Progenitor cell of endocrine pancreas (in vitro differentiated cells): ENCODE measurements at places on chromosomes 5 and 9.

- no peak for DNase-seq
These were observed 65.5 kb downstream of the PLK2 start for GRCh38 chr5:58394339-58394738.

DNA sequence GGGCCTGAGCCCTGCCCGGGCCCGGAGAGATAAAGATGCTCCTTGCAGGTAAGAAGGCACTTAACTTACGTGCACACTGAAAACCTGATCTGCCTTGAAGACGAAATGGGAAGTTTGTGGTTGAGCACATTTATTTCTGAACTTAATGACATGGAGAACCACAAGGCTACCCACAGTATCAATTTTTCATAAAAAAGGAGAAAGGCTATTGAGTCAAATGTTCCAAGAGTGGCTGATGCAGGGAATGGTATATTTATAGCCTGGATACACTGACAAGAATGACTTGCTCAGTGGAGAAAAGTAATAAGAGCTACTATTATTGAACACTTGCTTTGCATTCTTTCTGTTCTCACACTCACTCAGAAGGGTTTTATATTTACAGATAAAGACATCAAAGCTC is 419.3 kb downstream of the ACTL7B start:
- DNase-seq: no peak

- DNase-seq: no peak
These were observed 1.3 kb upstream of the DMRT3 start for GRCh38 chr9:974996-975739.

DNA sequence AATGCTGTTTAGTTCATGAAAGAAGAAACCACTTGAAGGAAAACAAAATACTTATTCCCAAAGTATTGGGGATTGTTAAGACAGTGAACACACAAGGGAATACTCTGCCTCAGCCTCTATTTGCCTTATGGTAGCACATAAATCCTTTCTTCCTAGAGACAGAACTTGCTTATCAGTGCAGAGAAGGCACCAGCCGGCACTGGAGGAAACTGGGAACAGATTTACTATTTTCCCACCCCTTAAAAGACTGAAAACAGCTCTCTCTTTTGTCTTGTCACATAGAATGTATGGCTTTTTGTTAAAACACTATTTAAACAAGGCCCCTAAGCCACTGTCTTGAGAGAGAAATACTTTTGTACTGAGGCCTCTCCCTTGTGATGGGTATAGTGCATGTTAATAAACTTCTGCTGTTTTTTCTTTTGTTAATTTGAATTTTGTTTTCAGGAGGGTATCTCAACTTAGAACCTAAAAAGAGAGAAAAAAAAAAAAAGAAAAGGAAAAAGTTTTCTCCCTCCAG is 40.7 kb upstream of the EDIL3 start:
- DNase-seq: no peak

DNA sequence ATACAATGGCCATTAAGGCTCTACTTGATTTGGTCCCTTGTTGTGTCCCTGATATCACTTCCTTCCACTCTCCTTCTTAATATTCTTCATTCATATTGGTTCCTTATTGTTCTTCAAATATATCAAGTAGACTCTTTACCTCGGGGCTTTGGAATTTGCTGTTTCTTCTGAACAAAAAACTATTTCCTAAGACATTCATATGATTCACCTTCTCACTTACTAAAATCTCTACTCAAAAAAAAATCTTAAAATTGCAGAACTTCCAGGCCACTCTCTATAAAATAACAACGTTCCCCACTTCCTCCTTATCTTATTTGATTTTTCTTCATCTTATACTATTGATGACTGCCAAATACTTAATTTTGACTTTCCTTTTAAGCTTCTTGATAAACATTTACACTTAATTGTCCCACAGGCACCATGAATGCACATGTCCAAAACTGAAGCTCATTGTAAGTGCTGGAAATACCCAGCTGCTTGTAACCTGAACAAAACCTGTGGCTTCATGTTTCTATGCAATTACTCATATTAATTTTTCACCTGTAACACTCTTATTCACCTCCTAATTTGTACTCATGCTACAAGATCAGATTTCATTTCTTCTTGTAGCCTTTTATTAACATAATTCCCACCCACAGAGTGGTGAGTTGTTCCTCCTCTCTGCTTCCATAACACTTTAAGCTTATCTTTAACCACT is 58.4 kb upstream of the NUDT12 start:
- DNase-seq: no peak

GRCh38 chr9:122213589-122214413 is 15.0 kb downstream of the LHX6 start:
- DNase-seq: peak; percentile 73

DNA sequence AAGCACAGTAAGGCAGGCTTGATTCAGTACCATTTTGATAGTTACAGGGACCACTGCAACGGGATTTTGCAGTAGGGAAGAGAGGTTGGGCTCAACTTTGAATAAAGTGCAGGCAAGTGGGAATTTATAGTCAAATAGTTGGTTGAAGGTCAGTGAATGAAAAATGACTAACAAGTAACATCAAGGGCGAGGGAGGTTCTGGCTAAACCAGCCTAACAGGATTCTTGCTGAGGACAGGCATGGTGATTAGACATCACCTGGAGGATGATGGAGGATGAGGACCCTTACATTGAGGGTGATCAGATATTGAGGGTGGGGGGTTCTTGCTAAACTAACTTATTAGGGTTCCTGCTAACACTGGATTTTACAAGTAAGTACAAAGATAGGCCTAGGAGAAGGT is 66.1 kb upstream of the SMC5 start:
- DNase-seq: no peak

DNA sequence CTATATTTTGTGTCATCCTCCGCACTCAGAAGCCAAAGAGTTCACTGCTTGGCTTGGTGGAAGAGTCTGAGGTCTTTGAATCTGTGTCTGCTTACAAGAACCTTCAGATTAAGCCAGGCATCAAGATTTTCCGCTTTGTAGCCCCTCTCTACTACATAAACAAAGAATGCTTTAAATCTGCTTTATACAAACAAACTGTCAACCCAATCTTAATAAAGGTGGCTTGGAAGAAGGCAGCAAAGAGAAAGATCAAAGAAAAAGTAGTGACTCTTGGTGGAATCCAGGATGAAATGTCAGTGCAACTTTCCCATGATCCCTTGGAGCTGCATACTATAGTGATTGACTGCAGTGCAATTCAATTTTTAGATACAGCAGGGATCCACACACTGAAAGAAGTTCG is 19.2 kb downstream of the TIGD6 start:
- no peak for DNase-seq

GRCh38 chr9:21685502-21685901 is 116.9 kb upstream of the MTAP start:
- DNase-seq: no peak

DNA sequence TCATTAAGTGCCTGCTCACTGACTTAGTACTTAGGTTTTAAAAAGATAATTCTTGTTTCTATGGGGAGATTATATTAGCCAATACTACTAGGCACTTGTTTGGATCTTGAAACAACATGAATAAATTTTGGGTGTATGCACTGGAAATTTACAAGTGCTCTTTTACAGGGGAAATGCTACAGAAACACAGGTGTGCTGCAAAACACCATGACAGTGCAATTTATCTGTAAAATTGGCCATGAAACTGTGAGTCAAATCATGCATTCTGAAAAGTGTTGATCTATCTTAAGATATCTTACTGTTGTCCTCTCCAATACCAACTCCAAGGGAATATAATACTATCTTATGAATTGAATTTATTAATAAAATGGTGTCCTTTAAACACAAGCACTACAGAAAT is 12.1 kb upstream of the PCDHB1 start:
- DNase-seq: no peak

DNA sequence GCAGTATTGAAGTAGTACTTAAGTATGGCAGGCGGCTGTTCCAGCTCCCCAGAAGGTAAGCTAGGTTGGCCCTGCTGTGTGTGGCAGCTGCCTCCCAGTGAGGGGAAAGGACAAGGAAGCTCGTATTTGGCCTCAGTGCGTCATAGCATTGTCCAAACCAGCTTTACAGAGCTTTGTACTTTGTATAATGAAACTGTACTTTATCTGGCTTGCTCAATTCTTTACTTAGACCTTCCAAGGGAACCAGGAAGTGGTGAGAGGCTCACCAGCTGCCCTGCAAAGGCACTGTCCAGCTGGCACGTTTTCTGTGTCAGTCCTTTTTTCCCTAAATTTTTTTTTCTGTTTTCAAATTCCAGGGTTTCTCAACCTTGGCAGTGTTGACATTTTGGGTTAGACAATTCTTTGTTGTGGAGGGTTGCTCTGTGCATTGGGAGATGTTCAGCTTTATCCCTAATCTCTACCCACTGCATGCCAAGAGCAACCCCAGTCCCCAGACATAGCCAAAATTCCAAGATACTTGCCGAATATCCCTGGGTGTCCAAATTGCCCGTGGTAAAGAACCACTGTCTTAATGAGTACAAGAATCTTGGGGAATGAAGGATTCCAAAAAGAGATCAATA is 474.5 kb downstream of the LRRC70 start:
- no peak for DNase-seq

DNA sequence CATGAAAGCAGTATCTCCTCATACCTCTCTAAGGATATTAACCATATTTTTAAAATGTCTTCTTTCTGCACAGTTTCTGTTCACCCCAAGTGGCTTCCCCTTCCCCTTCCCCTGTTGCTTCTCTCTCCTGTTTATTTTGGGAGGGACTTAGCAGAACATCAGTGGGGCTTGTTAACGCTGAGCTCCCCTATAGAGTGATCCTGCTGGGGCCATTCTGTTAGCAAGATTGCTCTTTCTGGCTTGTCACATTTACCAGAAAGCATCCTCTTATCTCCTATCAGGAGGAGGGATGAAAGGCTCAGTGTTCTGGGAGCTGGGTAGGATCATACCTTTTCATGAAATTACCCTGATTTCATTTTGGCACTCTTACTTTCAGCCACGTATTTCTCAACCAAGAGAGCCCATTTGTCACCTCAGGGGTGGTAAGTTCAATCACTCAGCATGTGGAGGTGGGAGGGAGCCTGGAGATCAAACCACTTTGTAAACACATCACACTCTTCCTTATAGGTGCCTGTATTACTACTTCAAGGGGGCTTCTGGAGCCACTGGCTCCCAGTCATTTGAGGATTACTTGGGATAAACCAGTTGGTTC is 16.7 kb downstream of the NXNL2 start:
- DNase-seq: no peak

GRCh38 chr5:119118000-119118399 is 47.1 kb downstream of the DMXL1 start:
- DNase-seq: no peak

- DNase-seq: peak; percentile 94
These were observed at the start of gene NAIF1 for GRCh38 chr9:128066713-128067644. NAIF1 (minus strand) TSS chr9:128067320; CDS start chr9:128067101, 219 bp downstream.
